ENCODE measurements at places on chromosomes 11 and 22.

- DNase-seq, result no peak
Measured at GRCh38 chr11:133952199-133953190, 4.3 kb downstream of the IGSF9B start.

GRCh38 chr11:34522188-34522587, 8.6 kb upstream of the ELF5 start:
- no peak for DNase-seq

DNA sequence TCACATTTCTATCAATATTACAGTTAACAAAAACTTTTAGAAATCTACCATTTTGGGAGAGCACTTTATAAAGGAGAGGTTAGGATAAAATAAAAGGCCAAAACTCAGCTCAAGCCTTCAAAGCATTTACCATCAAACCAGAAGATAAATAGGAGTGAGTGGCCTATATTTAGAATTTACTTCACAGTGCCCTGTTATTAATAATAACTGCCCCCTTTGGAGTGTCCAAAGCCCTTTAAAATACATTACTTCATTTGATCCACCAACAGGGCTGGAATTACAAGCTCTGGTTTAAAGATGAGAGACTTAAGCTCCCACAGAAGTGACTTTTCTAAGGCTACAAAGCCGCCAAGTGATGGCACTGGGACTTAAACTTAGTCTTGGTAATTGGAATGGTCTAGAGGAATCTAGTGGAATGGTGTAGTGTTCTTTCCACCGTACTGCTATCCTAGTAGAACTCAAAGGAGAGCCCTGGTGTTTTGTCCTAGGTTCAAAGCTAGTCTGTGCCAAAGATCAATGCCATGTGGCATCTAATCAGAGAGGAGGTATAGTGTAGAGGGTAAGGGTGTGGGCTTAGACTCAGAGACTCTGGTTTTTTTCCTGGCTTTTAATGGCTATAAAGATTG, 21.2 kb upstream of the MTMR3 start:
- no peak for DNase-seq

- no peak for DNase-seq
Measured at GRCh38 chr11:117872975-117873827, 3.3 kb downstream of the FXYD6 start.

DNA sequence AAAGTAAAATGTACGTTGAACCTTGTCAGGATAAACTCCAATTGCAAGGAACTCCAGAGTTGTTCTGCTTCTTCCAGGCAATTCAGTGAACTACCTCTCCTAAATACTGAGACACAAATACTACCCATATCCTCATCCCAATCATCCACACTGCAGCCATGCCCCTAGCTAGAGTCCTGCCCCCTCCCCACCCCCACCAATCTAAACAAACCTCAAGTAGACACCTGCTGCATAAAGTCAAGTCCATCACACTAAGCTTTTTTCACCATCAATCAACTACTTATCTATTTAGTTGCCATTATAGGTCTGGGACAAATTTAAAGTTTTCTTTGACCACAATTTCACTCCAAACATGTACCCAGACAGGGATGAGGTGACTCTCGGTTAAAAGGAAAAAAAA, 93.2 kb upstream of the APOA1 start:
- peak; percentile 43 for DNase-seq

GRCh38 chr11:46121724-46122477, 647 bp upstream of the PHF21A start:
- peak; percentile 88 for DNase-seq

- no peak for DNase-seq
Measured at GRCh38 chr11:93783765-93784144, 327 bp upstream of the MED17 start.

DNA sequence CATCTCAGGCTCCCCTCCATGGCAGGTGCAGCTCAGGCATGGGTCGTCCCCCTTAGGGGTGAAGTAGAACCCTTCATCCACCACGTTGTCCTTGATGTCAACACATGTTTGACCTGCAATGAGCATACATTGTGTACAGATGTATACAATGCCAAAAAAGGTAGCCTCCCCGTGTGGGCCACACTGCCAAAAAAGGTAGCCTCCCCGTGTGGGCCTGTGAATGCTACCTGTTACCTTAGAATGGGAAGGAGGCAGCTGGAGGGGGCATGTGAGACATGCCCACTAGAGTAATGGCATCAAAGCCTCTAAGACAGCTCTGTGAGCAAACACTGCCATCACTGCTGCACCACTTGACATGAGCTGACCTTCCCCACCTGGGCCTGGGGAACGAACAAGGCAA, 73.7 kb downstream of the DGCR2 start:
- no peak for DNase-seq

DNA sequence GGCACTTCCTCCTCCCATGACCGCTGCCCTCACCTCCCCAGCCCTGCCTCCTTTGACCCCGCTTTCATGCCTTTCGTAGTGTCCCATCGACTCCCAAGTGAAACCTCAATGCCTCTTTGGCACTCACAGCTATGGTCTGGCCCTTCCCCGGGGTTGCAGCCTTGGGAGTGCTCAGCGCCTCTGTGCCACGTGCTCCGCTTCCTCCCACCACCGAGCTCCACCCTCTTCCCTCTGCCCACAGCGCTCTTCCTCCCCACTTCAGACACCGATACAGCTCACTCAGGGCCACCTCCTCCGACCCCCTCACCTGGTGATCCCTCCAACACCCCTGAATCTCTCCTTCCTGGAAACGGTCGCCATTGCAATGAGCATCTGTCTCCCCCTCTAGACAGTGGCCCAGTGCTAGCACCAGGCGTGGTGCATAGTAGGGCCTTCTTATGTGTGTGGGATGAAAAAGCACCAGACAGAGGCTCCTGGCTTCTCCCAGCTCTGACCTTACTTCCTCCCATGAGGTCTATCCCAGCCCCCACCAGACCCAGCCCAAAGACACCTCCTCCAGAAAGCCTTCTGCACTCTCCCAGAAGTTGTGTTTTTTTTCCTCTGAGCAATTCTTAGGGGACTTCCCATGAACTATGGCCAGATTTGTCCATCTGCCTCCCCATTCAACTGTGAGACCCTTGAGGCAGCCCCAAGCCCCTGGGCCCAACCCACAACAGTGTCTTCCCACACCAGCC, 16.4 kb upstream of the SCGB1A1 start:
- DNase-seq, result peak; percentile 60

DNA sequence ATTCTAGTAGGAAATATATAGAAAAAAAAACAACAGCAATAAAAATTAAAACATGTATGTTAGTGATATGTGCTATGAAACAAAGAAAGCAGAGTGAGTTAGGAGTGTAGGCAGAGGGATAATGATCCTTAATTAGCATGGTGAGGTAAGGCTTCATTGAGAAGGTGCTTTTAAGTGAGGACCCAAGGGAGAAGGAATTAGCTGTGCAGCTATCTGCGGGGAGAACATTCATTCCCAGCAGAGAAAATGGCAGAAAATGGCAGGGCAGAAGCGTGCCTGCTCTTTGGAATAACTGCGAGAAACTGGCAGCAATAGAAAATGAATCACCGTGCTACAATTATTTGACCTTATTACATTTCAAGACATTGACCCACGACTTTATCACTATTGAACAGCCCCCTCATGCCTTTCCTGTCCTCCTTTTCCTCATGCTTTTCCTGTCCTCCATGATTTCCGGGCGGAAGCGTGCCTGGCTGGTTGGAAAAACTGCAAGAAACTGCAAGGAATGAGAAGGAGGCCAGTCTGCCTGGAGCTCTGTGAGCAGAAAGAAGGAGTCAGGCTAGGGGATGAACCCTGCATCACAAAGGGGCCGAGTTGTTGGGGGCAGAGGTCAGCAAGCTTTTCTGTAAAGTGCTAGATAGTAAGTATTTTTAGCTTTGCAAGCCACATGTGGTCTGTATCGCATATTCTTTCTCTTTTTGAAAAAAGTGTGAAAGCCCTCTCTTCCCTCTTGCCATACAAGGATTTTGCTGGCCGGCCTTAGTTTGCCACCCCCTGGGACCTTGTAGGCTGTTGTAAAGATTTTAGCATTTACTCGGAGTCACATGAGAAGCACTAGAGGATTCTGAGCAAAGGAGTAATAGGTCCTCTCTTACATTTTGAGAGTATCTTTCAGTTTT, 37.1 kb upstream of the SWAP70 start:
- no peak for DNase-seq

- DNase-seq, result no peak
Measured at GRCh38 chr11:56994532-56994931, 5.8 kb downstream of the OR5AK2 start.

GRCh38 chr11:12175694-12176241, 65.4 kb downstream of the MICAL2 start:
- DNase-seq, result peak; percentile 19

GRCh38 chr22:41237707-41238569, 2.8 kb downstream of the CHADL start:
- peak; percentile 84 for DNase-seq

- DNase-seq, result peak; percentile 37
Measured at GRCh38 chr22:38397189-38398085, 57.6 kb downstream of the KCNJ4 start.

DNA sequence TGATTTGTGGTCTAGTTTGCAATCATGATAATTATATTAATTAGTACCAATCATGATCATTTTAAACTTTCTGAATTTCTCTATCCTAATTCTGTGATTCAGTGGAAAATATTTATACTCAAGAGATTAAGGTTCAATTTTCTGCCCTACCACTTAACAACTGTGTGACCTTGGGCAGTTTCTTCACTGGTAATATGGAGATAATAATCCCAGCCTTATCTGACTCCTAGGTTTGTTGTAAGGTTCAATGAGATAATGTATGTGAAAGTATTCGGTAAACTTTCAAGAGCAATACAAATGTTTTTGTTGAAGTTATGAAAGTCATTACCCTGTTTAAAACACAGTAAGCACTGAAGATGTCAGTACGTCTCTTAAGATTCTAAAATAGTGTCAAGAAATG, 36.3 kb downstream of the CSTPP1 start:
- DNase-seq, result no peak

DNA sequence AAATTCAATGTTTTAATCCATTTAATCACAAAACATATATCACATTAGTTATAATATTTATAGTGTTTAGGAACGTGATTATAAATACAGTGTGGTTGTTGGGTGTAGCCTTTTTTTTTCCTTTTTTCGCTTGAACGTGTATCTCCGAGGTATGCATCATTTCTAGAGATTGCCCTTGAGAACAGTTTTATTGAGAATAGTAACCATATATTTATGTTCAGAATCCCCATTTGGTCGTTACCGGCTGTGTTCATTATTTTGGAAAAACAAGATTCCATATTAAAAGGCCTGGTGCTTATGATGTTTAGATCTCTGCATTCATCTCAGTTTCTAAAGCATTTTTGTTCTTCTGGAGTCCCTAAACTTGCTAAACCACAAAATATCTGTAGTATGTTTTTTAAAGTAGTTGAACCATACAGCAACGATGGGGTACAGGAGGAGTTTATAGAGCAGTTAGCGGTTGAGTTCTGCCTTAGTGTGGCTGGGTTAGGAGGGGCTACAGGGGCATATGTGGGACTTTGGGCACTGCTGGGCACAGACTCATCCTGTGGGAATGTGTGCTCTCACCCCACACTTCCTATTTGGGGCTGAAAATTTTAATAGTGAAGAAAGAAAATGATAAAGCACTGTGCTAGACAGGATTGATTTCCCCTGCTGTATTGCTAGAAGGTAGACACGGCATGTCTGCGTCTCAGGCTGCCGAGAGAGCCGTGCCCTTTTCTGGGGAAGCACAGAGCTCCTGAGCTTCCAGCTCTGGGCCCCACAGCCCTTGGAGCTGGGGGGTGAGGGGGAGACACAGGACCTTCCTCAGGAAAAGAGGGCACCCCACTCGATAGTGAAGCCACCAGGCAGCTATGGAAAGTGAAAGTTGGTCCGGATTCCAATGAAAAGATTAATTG, 81.5 kb upstream of the PPARA start:
- DNase-seq, result no peak

GRCh38 chr11:2381494-2382128, 4.5 kb downstream of the CD81 start:
- DNase-seq, result no peak

DNA sequence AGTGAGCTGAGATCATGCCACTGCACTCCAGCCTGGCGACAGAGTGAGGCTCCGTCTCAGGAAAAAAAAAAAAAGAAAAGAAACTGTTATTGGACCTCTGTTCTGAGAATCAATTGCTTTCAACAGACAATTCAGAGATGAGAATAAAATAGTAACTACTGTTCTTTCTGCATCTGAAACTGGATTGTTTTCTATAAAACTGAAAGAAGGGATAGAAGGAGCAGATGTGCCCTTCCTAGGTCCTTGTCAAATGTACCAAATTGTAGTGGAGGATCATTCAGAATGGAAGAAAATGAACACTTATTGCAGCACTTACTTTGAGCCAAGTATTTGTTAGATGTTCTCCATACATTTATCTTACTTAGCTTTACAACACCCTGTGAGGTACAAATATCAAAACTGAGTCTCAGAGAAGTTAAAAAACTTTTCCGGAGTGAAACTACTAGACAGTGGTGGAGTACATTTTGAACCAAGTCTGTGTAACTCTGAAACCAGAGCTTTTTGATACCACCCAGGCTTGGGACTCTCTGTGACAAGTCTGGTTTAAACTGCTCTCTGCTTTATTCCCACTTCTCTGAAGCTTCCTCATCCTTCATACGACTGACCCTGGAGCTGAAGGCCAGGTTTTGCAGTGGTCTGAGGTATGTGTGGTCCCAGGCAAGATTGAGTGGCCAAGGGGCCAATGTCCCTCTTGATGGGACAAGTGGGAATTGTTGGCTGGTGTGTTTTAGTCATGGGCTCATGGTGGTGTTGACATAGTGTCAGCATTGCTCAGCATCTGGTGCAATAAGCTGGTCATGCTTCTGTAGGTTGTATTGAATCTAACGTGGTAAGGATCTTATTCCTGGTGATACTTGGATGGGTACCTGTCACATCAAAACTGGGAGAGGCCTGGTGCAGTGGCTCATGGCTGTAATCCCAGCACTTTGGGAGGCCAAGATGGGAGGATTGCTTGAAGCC, 48.2 kb upstream of the CCDC134 start:
- DNase-seq, result no peak
